ENCODE measurements at places on chromosomes 5 and 9.

DNA sequence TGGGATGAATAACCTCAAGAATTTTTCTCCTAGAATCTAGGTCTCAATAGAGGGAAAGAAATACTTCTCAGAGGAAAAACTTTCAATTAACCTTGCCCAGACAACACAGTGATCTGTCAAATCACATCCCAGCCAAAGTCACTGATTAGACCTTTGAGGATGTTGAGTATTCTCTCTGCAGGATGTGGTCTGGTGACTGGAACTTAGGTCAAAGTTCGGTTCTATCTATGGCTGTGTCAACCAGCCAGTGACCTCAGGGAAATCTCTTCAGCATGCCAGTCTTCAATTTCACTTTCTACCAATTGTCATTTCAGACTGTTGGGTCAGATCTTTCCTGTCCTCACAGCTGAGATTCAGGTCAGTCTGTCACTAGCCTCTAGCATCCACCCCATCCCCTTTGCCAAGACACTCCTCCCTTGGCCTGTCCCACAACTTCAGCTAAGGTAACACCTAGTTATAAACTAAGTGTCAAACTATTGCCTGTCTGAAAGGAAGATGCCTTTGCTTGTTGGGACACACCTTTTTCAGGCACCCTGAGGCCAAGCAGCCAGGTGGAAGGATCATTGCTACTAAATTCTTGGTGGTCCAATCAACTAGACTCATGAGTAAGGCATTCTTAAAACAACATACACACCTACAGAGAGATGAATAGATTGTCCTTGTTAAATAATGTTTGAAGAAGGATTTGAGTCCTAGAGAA lies 156.3 kb upstream of the FST start:
- no peak for DNase-seq

GRCh38 chr9:893115-893514 lies 51.6 kb downstream of the DMRT1 start:
- no peak for DNase-seq

DNA sequence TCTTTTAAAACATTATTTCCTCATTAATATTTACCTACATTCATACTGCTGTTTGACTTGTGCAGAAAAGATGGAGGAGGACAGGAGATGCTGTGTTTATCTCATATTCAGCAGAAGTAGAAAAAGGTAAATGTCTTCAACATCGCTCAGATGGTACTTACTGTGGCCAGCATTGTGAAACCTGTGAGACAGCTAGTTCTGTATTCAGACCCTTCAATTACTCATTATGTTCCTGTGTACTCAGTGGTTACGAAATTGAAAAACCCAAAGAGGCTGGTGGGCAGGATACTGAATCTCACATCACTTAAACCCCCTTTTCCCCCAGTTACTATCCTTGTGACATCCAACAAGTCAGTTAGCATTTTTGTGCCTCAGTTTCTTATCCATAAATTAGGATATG lies 216.0 kb downstream of the KDM4C start:
- DNase-seq, result no peak

DNA sequence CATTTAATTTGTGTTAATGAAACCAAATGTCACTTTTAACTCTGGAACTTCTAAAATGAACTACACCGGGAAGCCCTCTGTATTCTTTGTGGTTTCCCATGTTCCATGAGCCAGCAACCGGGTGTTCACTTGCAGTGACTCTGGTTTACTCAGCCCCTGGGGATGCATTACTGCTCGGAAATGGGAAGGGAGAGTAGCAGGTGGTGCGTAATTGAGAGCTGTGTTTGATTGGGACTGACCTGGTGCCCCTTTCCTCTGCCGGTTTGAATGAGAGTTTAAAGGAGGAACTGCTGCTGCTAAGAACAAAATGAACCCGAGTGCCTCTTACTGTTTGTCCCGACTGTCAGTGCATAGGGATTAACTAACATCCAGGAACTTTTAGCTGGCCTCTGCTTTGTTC lies 100.1 kb upstream of the DHFR start:
- DNase-seq, result no peak

DNA sequence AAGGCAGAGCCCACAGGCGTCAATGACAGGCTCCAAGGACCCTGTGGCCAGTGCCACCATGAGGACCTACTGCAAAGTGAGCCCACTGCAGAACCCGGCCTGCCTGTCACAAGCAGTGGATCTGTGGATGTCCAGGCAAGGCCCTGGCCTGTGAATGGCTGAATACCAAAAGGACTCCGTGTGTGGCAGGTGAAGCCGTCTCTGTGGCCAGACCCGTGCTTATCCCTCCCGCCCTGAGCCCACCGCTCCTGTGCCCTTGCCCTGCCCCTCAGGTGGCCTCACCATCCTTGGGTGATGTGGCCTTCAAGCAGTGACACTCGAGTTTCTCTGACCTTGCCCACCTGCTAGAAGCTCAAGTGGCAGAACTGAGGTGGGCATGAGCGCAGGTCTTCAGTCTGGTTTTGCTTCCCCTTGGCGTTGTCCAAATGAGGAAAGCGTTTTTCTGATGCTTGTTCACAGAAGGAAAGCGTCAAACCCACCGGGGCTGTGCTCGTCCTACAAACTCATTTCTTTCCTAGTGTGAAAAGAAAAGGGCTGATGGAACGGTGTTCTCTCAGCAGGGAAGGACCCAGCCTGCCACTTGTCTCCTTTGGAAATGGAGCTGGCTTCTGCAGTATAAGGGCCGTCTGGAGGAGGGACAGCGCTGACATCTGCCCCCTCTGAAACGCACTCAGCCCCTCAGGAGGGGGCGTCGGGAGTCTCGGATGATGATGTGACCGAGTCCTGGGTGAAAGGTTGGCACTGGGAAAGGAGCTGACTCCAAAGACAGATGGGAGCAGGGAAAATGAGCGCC lies 377.7 kb upstream of the IRX4 start:
- no peak for DNase-seq

- no peak for DNase-seq
Observed at GRCh38 chr5:180523629-180524466, 29.7 kb downstream of the CNOT6 start.

DNA sequence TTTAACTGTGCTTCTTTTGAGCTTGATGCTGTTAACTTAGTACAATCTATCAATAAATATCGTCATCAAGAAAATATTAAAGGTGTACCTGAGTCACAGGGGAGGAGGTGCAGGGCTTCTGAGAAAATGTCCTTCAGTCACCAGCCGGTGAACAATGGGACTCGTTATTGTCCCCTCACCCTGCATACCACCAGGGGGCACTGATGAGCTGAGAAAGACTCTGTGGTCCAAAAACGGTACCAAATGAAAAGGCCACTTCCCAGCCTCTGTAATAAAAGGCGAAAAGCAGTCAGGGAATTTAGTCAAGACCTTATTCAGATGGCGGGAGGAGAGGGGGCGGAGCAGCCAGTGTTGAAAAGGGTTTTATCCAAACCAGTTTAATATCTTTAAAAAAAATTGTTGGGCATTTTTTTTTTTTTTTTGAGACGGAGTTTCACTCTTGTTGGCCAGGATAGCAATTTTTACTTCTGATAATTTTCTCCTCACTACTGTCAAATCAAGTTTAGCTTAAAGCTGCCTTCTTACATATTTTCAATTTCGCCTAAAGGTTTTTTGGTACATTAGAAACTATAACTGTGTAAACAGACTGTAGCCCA lies 271.9 kb upstream of the ADAMTS16 start:
- peak; percentile 85 for DNase-seq

DNA sequence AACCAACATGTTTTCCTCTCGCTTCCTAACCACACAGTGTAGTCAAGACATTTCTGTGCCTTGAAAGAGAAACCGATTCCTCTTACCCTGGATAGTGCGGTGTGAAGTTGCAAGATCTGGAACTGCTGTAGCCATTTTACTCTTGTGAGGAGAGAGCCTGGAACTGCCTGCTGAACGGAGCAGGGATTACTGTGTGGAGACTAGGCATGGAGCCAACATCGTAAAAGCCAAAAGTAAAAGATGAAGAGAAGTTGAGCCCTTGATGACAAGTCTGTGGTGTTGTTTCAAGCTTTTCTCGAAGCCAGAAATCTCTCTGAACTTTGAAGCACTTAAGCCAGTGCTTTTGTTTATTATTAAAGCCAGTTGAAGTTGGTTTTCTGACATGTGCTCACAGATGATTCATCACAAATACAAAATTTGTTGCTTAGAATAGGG lies 110.1 kb upstream of the GRIN3A start:
- DNase-seq, result no peak

DNA sequence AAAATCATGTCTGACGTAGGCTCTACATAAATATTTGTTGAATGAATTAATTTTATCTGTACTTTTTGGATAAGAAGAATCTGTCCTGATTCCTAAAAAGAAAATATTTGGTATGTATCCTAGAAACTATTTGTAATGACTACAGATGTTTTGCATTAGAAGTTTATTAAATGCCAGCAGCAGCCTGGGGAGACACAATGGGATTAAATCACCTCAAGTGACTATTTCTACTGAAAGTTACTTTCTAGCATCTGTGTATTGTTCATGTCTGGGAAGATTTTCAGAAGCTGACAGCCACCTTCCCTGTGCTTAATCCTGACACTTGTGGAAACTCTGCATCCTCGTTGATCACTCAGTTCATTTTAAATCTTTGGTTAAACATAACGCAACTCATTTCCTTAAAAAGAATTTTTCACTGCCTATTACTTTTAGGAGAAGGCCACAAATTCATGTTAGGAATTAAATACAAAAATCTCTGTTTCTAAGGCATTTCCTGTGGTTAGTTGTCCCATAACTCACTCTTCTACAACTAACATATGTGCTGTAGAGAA lies 209.3 kb upstream of the PPP1R2B start:
- no peak for DNase-seq

All from SK-MEL-5 (cell line).